T-helper 22 cell (primary cell): ENCODE measurements at places on chromosomes 11 and 22.

DNA sequence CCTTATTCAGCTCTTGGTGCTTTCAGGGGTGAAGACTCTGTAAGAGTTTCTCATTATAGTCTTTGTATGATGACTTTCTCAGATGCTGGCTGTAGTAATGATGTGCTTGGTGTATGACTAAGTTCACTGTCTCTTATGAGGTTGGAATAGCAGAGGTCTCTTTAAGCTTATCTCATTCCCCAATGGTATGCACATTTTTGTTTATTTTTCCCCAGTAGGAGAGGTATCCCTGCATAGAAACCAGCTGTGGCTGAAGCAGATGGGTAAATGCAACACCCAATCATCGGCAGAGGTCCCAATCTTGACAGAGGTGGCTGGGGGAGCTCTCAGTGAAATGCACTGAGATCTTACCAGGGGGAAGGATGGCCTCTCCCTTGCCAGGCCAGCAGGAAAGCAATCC, 34.6 kb downstream of the BBOX1 start:
- DNase-seq = no peak

DNA sequence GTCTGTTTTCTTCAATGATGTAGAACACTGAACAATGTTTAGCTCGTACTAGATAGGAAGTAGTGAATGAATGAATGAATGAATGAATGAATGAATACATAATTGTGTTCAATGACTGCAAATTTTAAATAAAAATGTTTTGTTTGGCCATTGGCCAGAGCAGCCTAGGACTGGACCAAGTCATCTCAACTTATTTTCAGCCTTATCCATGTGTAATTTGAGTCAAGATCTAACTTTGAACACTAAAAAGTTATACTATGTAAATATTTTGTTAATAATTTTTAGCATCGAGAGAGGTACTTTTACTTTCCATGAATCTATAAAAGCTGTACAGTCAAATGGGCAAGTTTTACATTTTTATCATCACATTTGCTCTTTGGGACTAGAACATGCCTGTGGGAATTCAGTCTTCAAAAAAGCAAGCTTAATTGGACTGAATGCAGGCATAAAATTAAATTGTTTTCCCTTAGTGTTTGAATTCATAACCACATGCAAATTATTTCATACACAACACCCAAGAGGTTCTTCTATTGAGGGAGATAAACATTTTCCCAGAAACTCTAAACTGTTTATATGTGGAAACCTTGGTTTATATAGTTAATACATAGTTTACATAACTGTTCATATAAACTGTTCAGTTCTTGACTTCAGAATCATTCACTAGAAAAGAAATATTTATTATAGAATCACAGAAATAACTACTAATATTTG, 222.1 kb upstream of the ANO3 start:
- DNase-seq = no peak

DNA sequence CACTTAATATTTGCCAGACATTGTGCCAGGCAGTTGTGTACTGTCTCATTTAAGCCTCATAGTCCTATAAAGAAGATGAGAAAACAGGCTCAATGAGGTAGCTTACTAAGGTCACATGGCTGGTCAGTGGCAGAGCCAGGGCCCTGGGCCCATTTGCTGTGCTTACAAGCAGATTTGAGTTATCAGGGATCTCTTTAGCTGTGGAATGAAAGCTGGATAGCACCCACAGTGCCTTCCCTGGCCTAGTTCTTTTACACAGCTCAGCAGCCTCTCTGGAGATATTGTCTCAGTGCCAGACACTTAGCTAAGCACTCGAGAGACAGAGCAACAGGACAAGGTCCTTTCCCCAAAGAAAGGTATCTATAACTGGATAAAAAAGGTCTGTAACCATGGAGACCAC, 6.1 kb downstream of the TMEM86A start:
- no peak for DNase-seq

DNA sequence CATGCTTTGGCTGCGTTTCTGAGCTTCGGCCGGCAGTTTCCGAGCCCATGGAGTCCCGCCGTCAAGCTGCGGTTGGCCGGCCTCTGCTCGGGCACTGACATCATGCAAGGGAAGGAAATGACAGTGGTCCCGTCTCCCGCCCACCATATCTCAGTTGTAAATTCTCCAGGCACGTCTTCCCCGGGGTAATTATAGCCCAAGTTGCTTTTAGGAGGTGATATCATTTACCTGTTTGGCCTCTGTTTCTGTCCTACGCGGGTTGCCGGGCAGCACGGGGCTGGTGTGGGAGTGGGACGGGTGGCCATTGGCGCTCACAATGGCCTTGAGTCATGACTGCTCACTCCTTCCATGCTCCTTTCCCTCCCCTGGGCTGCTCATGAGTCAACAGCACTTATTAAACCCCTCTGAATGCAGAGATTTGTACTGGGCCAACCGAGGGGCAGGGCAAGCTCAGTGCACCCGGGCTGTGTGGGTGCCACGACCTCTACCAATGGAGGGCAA, 4.2 kb upstream of the ANO1 start:
- DNase-seq = no peak

DNA sequence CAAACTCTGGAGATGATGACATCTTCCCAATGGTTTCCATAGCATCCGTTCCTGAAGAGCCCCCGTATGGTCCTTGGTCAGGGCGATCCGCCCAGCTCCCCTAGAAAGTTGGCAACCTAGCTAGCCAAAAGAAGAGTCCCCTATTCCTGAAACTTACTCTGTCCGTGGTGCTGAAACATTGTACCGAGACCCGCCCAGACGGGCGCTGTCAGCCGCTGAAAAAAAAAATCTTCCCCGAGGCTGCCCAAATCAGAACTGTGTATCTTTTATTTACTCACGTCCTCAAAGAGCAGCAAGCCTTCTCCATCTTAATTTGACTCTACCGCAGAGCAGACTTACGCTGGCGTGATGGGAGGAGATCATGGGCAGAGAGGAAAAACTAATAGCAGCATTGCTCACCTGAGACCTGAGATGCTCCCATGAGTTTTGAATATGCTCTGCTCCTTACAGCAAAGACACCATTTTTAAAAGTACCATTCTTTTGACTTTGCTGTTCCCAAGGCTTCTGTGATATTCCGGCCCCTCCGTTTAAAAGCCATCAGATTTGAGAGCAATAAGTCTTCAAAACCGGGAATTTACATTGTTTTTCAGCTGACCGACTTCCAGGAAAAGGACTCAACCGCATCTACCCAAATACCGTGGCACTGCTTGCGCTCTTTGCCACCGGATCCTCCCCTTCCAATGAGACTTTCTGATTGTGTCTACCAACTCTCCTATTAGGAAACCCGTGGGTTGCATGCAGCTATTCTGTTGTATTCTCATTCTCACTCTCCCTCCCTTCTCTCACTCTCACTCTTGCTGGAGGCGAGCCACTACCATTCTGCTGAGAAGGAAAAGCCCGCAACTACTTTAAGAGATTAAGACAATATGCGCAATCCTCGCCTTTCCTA, at the start of gene SLC17A6:
SLC17A6 (plus strand) TSS at position 786 of the 890 bp plus-strand sequence. CDS start 153 bp downstream, outside the sequence.
- no peak for DNase-seq

GRCh38 chr11:134230339-134230738, 5.9 kb downstream of the VPS26B start:
- DNase-seq = no peak

- DNase-seq = no peak
Observed at GRCh38 chr11:87006035-87006434, 31.7 kb upstream of the TMEM135 start.

DNA sequence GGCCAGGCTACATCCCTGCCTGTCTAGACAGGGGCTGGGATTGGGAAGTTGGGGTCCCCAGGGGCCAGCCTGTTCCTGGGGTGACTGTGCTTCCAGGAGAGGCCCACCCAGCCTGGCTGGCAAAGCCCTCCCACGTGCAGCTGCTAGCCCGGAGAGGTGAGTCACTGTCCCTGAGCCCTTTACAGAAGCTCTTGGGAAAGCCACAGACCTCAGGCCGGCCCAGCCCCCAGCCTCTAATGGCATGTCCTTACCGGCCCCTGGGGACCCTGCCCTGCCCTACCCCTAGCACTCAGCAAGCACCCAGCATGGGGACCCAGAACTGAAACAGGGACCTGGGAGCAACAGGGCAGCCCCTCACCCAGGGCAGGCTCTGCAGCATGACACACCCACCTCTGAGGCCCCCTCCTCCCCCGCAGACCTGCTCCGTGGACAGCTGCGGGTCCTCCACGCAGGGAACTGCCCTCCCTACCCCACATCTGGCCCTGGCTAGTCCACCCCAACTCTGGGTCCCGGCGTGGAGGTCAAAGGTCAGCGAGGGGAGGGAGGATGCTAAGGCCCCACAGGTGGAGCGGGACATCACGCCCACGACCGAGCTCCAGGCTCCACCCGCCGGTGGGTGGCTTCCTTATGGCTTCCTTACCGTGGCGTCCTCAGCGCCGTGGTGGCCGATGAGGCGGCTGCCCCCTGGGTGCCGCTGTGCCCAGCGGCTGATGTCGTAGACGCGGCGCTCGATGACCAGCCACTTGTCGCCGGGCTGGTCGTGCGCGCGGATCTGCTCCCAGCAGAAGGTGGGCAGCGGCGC, 615 bp downstream of the FADS3 start:
- DNase-seq = peak; percentile 16

DNA sequence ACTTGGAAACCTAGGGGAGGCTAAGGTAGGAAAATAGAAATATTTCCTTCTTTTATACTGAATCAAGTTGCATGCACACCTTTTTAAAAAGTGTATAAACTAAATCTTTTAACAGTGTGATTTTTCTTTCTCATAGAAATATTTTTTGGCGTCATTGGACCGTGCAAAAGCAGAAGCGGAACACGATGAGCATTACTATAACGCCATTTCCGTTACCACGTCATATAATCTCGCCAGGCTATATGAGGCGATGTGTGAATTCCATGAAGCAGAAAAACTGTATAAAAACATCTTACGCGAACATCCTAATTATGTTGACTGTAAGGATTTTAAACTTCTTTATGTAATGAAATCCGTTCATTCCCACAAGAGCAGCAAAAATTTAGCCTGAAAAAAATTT, 13.4 kb downstream of the CTR9 start:
- DNase-seq = no peak
